ENCODE measurements at places on chromosomes 2 and 18.

GRCh38 chr2:215394102-215394805 lies 41.6 kb downstream of the FN1 start:
- DNase-seq = no peak

DNA sequence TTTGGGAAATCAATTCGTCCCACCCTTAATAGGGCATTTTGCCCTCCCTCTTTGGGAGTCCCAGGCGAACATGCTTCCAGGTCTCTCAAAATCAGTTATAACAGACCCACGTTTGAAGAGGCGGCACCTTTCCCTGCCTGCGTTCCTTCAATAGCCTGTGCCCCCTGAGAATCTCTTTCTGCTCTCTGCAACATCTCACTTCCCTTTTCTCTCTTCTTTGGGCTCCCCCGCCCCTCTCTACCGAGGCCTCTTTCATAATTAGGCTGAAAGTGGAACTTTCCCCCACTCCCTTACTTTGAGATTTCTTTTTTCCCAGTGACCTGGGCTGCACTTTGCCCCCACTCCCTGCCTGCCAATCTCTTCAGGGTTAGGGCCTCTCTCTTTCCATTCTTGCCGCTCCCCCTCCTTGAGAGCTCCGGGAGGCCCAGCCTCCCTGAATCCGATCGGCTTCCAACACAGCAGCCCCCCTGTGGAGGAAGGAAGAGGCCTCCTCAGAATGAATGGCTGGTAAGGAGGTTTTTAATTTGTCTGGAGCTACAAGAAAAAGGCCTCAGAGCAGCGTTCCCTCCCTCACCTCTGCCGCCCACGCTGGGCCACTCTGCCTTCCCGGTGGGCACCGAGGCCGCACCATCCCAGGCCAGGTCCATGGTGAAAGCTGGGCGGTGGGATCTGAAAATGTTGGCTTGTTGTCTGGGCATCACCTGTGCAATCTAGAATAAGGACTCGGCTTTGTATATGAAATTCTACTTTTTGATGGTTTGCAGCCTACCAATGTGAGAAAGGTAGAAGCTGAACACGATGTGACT lies 162.6 kb upstream of the SIX3 start:
- DNase-seq = no peak

DNA sequence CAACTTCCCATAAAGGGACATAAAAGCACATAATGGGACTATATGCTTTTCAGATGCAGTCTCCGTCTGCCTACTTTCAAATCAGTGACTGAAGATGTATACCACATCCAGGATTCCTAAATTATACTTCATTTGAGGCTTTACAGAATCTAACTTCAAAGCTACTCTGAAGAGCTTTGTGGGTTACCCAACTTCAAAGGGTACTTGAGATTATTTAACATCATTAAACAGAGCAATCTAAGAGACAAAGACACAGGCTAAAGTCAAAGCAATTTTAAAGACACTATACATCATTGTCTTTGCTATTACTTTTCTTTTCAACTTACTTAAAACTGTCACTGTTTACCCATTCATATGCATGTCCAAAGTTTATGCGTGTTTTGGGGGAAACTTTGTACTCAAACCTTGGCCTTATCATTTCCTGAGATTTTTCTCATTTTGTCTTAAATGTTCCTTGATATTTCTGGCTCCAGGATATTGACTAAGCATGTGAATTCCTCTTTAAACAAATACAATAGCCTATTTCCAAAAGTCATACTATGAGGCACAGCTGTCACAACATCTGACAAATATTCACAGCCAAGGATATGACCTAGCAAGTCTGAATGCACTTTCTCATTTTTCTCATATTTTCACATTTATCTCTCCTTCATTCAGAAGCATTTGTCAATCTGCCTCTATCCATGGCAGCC lies 1985.1 kb upstream of the PIK3C3 start:
- no peak for DNase-seq

DNA sequence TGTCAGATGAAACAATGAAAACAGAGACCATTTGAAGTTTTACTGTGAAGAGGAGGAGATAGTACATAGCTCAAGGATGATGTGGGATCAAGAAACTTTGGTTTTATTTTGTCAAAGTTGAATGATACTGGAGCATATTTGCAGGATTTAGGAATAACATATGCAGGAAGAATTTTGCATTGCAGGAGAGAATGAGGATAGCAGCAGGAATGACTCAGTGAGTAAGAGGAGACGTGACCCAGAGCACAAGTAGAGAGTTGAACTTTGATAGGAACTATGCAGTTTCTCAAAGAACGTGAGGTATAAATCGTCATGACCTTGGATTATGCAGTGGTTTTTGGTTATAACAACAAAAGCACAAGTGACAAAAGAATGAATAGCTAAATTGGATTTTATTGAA lies 47.7 kb downstream of the MAPRE2 start:
- DNase-seq = no peak

GRCh38 chr2:45031028-45031427 lies 21.8 kb upstream of the SIX2 start:
- no peak for DNase-seq

DNA sequence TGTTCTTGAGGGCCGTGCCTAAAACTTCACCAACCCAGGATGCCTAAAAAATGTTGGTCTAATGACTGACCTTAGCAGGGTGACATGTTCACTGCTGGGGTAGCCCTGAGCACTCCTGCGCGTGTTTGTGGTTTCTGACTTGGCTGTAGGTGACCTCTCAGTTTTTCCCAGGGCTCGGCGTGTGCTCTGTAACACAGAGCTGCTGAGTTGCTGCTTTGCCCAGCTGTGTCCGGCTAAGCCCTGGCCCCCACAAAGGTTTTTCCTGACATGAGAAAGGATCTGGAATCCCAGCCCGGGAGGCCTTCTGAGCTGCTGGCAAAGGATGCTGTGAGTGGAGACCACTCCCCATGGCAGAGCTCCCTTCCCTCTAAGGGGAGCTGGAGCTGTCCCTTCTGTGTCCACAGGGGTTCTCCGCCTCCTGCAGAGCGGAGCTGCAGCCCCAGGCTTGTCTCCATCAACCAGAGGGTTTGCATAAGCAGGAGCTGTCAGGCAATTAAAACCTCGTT lies 52.7 kb downstream of the CRIM1 start:
- DNase-seq = no peak

GRCh38 chr2:181459621-181460021 lies 2.4 kb downstream of the ITGA4 start:
- DNase-seq = no peak

DNA sequence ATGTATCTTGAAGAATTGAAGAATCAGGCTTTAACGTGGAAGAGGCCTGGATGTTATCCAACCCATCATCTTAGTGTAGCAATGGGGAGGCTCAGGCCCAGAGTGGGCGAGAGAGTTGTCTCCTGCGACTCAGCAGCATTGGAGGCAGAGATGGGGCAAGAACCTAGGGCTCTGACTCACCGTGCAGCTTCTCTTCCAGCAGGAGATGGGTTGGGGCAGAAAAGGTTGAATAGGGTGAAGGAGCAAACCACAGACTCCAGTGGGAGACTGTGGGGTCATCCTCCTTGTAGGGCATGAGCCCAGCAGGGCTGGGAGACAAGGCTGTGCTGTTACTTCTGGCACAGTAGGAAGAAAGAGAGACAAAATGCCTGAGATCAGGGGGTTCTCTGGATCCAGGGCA lies 1.4 kb downstream of the IL36RN start:
- DNase-seq = no peak

DNA sequence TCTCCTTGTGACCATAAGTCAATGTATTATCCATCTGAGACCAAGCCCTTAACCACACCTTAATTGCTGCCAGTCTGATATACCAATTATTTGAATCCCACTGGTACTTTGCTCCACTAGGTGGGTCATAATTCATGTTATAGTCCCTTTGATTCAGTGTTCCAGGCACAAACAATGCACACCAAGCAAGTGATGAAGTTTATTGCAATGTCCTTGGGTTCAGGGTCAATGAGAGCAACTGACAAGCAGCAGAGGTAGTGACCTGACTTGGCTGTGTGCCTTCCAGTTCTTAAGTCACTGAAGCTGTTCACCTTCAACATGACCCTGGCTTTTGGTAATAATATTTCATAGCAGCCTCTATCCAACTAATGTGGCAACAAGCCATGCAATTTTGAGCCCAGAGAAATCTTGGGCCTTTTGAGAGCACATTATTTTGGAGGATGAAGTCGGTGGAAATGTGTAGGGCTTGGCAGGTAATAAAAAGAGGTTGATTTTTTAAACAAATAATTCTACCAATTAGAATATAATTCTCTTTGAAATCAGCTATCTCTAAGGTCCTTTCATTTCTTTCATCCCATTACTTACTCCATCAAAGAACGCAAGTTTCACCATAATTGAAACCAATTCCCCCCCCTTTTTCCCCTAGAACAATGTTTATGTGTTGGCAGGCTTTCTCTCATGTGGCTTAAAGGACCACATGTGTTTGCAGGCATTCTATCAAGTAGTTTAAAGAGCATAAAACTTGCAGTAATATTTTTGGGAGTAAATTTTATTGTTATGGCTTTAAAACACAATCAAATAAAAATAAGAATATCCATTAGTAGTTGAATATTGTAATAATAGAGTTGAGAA lies 3.1 kb upstream of the CPO start:
- no peak for DNase-seq

- DNase-seq = no peak
Observed at GRCh38 chr2:205058409-205058808, 513.1 kb downstream of the PARD3B start.

DNA sequence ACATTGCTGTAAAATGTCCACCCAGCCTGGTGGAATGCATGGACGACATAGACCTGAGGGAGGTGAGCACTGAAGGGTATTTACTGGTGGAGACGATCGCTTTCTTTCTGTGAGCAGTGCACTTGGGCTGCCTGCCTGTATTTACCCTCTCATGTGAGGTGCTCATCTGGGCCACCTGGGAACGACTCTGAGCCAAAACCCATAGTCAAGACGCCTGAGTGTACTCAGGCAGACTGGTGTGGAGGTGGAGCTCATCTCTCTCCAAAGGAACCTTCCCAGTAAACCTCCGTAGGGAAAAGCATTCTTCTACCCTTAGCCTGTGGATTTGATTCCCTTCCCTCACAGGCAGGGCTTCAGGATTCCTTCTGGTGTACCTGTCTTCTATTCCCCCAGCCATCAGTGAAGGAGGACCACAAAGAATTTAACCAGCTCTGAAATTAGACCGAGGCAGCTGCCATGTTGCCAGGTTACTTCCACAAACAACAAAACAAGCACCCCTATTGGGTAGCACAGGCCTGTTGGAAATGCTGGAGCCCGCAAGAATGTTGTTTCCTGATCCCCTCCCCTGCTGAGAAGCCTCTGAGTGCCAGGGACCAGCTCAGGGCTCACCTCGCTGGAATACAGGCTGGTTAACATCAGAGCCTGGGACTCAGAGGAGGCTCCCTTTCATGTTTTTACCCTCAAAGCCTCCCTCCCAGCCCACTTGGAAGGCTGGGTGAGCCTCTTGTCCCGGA lies 47.5 kb upstream of the TXNDC2 start:
- DNase-seq = no peak

DNA sequence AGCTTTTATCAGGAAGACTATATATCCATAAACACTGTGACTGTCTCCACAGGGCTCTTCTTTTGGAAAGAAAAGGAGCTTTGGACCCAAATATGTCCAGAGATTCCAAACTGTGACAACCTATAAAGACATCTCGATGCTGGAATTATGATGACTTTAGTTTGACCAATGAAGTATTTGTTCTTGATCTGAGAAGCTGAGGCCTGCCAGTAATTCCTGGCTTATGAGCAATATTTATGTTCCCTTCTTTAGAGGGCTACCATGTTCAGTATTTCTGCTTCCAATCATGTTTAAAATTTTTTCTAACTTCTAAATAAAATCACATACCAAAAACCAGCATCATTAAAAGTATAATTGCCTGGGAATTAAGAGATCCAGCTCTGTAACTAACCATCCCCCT lies 41.1 kb downstream of the FEZ2 start:
- no peak for DNase-seq

GRCh38 chr18:63832470-63832869 lies 55.0 kb upstream of the SERPINB2 start:
- no peak for DNase-seq

DNA sequence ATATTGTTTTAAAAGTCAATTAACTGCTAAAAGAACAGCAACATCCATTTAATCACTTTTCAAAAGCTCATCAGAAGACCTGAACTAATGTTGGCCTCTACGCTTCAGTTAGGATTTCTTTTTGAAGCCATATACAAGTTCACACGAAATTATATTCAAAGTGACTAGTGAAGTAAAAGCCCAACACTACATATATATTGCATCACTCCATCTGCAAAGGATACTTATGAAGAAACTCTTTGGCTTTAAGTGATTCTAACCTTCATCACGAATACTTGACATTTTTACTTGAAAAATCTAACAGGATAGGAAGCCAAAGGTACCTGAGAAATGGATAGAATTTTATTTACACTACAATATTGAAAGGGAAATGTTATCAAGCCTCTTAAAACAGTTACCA lies 50.4 kb downstream of the LRPPRC start:
- DNase-seq = no peak

DNA sequence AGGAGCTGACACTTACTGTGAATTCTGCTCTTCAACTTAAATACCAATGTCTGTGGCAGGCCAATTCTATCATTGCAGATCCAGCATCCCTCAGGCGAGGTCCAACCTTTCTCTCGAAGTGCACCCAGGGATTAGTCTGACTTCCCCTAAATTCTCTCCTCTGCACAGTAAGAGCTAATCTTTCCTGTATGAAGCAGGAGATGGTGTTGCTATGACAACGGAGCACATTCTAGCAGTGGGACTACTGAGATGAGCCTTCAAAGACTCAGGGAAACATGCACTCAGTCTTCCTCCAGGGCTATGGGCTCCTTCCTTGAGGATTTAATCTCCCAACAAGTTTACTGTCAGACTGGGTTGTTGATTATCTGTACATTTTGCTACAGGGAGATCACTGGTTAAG lies 176.3 kb downstream of the NOL4 start:
- DNase-seq = no peak

GRCh38 chr2:58609326-58609725 lies 368.2 kb upstream of the FANCL start:
- DNase-seq = no peak

- DNase-seq = no peak
Observed at GRCh38 chr2:182248362-182248761, 178.5 kb downstream of the PDE1A start.

- no peak for DNase-seq
Observed at GRCh38 chr2:188604579-188604978, 312.9 kb downstream of the GULP1 start.

- no peak for DNase-seq
Observed at GRCh38 chr2:18814387-18814786, 225.0 kb upstream of the NT5C1B start.

Data from HuH-7 (cell line).